Natural killer cell treated with Interleukin-12 subunit alpha and Interleukin-12 subunit beta and Interleukin-15 and Interleukin-18, amount 100 ng/mL, for 72 hours (primary cell): ENCODE measurements at places on chromosomes 7 and 10.

DNA sequence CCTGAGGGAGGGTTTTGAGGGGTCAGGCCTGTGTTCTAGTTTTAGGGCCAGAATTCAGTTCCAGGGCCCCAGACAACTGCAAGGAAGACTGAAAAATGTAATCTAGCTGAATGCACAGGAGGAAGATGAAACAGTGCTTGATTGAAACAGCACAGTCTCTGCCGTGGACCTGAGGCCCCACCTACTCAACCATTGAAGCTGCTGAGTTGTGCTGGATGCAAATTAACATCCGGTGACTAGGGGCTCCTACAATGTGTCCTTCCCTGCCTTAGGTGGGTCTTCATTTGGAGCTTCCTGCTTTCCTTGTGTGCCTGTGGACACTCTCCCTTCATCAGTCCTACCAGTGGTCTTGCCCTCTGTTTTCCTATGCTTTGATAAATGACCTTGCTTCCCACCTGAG lies 5.7 kb downstream of the GLRX3 start:
- no peak for DNase-seq

GRCh38 chr10:58137813-58138212 lies 129.9 kb downstream of the IPMK start:
- no peak for DNase-seq

- no peak for DNase-seq
Observed at GRCh38 chr7:142485617-142486226, 227.9 kb upstream of the PRSS58 start.

- no peak for DNase-seq
Observed at GRCh38 chr10:129518793-129519192, 51.8 kb downstream of the MGMT start.

DNA sequence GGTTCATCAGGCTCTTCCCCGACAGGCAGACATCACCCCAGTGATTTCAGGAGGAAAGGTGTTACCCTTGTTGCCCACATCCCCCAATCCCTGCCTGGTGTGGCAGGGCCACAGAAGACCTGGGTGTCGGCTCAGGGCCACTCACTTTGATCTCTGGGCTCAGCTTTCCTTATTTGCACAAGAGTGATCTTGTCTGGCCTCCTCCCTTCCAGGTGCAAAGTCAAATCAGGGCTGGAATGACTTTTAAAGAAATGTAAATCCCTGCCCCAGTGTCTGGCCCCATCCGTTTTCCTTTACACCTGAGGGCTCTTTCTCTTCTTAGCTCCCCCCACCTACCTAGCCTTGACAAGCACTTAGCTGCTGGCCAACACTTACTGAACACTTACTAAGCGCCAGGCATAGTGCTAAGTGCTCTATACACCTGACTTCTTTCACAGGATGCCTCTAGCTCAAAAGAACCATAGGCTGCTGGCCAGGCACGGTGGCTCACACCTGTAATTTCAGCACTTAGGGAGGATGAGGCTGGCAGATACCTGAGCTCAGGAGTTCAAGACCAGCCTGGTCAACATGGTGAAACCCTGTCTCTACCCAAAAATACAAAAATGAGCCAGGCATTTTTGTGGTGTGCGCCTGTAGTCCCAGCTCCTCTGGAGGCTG lies 979 bp upstream of the NODAL start:
- DNase-seq: no peak

DNA sequence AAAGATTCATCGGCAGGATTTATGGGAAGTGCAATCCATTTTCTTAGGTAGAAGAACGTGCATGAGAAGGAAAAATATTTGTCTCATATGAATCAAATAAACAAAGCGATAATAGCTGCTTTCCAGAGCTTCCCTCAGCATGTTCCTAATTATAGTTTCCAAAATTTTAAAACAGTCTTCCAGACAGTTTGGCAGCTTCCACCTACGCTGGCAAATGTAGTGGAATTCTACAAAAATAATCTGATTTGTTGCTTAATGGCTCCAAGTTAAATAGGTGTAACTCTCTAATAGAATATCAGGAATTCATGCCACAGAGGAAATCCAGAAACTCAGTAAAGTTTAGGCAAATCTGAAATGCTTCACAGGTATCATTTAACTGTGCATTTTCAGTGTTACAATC lies 23.3 kb upstream of the AGBL3 start:
- DNase-seq: no peak

DNA sequence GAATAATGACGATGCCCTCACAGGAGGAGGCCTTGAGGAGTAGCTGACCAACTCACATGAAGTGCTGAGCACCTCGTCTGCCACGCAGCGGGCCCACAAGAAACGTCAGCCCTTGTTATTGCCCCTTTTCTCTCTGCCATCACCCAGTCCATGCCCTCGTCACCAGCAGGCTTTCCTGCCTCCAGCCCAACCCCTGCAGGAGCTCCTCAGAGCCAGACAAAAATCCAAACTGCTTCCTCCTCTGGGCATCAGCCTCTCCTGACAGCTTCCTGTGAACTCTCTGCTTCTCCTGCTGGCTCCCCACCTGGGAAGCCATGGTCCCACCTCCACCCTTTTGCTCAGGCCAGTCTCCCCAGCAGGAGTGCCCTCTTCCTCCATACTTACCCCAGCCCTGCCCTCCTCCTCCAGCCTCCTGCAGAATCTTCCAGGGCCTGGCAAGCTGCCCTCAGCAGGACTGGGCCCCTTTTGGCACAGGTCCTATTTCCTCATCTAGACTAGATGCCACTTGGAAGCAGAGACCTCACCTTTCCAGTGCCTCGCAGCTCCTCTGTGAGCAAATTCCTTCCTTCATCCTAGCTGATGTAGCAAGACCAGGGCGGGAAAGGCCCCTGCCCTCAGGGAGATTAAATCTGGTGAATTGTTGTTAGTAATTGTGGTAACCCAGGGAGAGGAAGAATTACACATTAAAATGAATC lies 115.1 kb downstream of the C10orf105 start:
- DNase-seq: no peak

- DNase-seq: no peak
Observed at GRCh38 chr10:98309366-98310355, 41.7 kb upstream of the LOXL4 start.

DNA sequence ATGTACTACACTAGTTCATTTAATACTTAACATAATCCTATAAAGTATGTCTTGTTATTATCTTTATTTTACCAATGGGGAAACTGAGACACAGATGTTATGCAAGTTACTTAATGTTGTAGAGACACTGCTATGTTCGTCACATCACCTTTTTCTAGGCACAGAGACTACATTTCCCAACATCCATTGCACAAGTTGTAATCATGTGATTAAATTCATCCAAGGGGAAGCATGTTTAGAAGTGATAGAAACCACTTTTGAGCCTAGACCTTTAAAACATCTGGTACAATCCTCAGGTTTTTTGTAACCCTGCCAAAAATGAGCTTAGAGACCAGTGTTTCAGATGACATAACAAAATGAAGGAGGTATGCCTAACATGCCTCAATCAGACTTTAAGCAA lies 386.8 kb upstream of the HPS1 start:
- DNase-seq: no peak

- DNase-seq: no peak
Observed at GRCh38 chr7:28723336-28723735, 234.8 kb downstream of the TRIL start.

GRCh38 chr10:132422903-132423825 lies 26.2 kb downstream of the PWWP2B start:
- no peak for DNase-seq

- no peak for DNase-seq
Observed at GRCh38 chr10:76037531-76038155, 606.2 kb downstream of the LRMDA start.

DNA sequence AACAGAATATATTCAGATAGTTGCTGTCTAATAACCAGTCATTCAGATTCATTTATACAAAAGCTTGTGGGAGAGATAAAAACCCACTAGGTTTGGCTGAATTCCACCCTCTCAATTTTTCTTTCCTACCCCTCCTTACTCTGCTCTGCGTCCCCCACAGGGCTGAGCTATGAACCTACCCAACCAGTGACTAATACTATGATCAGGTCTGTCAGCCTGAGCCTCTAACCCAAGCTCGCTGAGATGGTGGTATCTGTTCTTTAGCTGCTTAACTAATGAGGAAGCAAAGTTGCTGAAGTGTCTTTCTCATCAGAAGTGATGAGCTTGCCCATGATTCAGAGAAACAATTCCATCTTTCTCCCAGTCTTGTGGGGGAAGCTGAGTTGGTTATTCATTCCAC lies 248.7 kb upstream of the GPR26 start:
- DNase-seq: no peak

DNA sequence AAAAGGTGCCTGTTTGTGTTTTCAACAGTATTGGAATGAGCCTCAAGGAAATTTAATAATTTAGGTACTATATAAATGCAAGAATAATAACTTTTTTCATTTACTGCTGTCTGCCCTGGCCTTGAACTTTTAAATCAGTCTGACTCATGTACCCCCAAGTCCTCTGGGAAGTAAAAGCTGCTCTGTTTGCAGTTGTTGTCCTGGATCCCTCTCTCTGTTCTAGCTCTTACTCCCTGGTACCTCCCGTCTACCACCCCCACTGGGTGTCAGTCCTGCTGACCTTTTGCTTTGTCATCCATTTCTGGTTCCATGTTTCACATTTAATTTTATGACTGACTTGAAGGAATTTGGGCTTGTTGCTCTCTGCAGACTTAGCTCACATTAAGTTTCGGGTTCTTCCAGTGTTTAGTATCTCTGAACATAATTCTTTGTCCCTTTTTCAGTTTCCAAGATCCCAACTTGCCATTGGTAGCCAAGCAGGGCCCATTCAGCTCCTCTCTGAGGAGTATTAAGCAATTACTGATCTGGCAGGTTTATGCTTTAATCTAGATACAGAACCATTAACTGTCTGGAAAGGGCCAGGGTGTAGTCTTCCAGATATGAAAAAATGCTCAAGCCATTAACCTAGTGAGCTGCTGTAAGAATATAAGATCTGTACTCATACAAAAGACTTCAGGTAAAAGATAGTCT lies 208.7 kb upstream of the FAM3C start:
- no peak for DNase-seq

GRCh38 chr7:128868624-128869137 lies 6.0 kb downstream of the ATP6V1F start:
- DNase-seq: no peak

DNA sequence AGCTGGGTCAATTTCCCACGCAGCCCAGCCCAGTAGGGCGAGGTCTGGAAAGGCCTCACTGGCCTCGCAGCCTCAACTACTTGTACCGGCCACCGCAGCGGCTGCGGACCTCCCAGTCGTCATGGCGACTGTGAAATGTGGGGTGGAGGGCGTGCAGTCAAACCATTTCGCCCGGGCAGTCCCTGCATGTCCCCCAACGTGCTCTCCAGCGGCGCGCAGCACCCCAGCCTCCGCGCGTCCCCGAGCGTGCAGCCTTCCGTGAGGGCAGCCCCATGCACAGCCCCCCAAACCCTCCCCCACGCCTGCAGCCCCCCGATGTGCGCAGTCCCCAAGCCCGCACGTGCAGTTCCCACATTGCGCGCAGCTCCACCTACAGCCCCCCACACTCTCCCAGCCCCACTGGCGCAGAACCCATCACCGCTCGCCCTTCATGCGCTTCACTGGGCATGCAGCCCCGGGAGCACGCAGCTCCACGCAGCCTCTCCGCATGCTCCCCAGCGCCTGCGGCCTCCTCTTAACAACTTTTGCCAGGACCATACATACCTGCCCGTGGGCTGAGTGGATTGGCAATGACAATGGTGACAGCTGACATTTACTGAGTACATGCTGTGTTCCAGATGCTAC lies 34.5 kb upstream of the SFTPD start:
- DNase-seq: no peak

- no peak for DNase-seq
Observed at GRCh38 chr10:44851881-44852280, 59.3 kb upstream of the TMEM72 start.

DNA sequence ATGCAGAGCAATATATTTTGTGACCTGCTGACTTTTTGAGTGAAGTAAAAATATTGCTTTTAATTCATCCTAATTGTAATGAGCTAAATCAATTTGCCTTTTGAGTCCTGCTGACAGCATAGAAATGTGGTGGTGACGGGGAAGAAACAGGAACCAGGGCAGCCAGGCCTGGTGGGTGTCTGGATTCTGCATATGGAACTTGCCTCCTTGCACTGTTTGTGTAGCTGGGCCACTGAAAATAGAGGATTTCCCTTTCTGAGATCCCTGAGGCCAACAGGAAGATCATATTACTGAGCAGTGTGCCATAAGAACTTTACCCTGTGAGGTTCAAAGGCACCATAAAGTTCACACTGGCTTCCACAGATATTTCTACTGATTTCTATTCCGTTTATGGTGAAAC lies 488.4 kb upstream of the AKR1E2 start:
- DNase-seq: no peak

DNA sequence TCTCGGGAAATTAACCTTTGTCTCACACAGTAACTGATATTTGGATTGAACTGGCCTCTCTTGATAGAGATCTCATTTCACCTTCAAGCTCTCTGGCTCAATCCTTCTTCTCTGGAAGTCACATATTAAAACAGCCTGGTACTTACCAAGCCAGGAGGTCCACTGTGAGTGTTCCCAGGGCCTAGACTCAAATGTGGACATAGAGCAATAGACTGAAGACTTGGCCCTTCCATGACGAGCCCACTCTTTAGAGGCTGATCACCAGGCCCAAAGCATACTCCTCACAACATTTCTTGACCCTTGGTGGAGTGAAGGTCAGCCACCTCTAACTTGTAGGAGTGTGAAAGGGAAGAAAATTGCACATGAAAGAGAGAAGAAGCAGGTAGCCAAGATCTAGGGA lies 38.5 kb downstream of the COL1A2 start:
- DNase-seq: no peak

DNA sequence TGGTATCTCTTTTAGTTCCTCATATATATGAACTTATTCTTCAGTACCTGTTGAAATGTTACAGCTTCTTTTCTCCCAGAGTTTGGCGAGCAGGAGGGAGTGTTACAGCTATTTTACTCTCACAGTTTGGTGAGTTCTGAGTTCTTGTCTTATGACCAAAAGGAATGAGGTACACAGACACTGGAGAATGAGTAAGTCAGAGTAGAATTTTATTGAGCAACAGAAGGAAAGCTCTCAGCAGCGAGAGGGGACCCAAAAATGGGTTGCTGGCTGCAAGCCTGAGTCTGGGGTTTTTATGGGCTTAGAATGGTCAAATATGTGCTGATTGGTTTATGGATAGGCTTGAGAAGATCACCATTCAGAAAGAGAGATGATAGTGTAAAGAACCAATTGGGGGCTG lies 175.2 kb downstream of the CDK14 start:
- DNase-seq: no peak

DNA sequence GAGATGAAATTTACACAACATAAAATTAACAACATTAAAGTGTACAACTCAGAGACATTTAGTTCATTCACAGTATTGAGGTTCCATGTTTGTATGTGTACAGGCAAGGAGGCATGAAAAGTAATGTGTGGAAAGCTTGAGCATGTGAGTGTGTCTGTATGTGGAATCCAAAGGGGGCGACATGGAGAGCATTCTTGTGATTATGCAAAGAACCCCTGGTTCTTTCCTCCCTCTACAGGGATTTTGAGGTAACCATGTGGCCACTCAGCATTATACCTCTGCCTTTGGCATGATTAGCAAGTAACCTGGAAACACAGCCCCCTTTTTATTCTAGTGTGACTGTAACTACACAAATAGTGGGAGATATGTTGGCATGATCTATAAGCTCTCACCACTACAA lies 21.0 kb downstream of the OR2F1 start:
- no peak for DNase-seq

- no peak for DNase-seq
Observed at GRCh38 chr7:1076184-1077072, 11.5 kb upstream of the GPER1 start.

- no peak for DNase-seq
Observed at GRCh38 chr10:14995964-14996565, 36.9 kb downstream of the MEIG1 start.
